ENCODE measurements at places on chromosomes 3 and 15.

GRCh38 chr3:167872941-167873340 lies 137.4 kb downstream of the SERPINI1 start:
- no peak for DNase-seq

- DNase-seq = no peak
Observed at GRCh38 chr3:59675495-59675894, 625.7 kb upstream of the CFAP20DC start.

- DNase-seq = no peak
Observed at GRCh38 chr3:103918336-103918735, 1448.4 kb upstream of the ALCAM start.

DNA sequence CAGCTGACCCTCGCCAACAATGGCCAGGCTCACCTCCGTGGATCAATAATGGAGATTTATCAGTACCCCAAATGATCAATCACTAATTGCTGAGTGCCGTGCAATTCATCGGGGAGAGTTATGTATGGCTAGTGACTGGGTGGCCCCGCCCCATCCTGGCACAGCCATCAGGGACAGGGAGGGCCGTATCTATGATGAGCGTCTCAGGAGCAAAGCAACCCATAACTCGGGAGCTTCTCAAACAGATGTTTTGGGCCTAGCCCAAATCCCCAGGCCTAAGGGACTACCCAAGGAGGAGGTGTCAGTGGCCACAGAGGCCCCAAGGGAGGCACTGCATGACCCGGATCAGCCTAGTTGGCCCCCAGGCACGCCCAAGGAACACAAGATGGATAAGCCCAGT lies 180.0 kb upstream of the LINGO1 start:
- no peak for DNase-seq

DNA sequence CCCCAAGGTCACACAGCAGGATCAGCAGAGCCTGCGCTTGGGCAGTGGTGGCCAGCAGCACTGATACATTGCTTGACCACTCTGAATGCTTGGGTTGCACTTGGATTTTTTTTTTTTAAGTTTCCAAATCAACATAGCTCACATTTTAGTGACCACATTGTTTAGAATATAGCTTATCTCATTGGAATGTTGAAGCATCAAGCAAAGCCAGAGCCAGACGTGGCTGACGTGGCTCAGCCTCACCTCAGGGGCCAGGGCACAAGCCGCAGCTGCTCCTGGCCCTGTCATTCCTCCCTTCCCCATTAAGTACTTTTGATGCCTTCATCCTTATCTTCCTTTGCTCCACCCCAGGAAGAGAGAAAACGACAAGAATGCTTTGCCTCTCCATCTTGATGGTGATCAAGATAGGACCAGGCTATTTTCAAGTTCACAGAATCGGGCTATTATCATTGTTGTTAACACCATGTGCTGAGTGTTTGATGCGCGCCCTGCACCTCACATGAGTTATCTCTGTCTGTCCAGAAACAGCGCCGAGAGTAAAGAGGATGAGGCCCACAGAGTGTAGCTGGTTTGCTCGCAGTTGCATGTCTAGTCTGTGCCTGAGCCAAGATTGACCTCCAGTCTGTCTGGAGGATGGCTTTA lies 75.8 kb downstream of the AAGAB start:
- no peak for DNase-seq

Measured in epithelial cell of prostate (primary cell).